Right lung (tissue), 10 donors: ENCODE measurements at places on chromosomes 6 and 20. TPM values are rescaled to one million over a fixed set of nuclear protein-coding genes. Genes with fewer than 3 reads are reported as not detected.

DNA sequence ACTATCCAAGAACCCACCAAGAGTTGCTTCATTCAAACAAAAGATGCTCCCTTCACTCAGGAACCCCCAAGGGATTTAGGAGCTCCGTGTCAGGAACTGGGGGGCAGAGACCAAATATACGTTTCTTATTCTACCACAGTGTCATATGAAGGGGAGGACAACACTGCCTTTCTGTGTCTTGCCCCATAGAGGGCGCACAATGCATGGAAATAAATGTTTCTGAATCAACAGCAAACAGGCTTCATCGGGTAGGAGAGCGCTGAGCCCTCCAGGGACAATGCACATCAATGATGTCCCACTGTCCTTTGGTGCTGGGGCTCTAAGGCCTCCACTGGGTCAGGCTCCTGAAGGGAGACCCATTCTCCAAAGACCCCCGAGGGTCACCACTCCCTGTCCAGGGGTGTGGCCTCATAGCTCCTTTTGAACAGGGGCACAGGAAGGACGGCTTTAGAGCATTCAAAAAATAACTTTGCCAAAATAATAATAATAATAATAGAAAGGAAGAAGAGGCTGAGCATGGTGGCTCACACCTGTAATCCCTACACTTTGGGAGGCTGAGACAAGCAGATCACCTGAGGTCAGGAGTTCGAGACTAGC lies 31.1 kb downstream of the PLG start:
- peak; percentile 36 for DNase-seq

DNA sequence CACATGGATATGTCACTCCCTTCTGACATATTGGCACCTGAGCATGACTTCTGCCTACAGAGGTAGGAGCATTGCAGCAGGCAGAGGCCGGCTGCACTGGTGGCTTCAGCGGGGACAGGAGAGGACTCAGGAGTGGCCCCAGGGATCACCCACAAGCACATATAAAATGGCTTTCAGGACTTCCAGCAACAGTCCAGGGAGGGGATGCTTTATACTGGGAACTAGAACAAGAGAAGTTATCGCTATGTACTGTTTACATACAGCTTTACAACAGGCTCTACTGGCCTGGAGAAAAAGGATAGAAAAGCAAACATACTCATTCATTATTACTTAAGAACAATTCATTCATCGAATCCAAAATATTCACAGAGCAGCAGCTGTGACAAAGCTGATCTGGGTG lies 337.8 kb downstream of the THBS2 start:
- DNase-seq: no peak

GRCh38 chr20:47438464-47439381 lies 63.0 kb upstream of the NCOA3 start:
- peak; percentile 59 for DNase-seq

GRCh38 chr20:61134296-61135030 lies 117.6 kb upstream of the CDH4 start:
- DNase-seq: no peak

DNA sequence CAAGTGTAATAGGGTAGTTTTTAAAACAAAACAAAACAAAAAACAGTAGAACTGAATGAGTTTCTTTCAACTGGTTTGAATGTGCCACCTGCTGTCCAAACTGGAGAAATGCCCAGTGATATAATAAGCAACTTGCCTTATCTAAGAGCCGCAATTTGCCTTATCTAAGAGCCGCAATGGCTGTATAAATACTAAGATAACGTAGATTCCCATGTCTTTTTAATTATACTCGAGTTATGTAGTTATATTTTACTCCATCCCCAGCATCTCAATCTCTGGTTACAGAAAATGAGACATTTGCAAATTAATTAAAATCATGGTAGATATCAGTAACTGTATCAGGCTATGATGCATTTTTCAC lies 67.2 kb downstream of the RPP40 start:
- DNase-seq: no peak

DNA sequence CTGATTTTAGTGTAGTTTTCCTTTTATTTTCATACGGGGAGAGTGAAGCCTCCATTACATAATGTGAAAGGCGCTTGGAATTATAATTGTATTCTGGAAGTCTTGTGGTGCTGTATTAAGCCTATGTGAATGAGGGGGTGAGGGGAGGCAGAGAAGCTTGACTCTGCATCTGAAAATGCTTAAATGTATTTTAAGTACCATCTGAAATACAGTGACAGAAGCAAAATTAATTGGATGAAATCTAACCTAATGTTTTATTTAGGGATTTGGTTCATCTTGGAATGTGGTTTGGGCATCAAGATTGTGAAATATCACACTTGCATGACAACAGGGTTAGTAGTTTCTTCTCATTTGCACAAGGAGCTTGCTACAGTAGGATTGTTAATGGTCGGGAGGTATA lies 41.2 kb downstream of the TMEM200A start:
- no peak for DNase-seq

DNA sequence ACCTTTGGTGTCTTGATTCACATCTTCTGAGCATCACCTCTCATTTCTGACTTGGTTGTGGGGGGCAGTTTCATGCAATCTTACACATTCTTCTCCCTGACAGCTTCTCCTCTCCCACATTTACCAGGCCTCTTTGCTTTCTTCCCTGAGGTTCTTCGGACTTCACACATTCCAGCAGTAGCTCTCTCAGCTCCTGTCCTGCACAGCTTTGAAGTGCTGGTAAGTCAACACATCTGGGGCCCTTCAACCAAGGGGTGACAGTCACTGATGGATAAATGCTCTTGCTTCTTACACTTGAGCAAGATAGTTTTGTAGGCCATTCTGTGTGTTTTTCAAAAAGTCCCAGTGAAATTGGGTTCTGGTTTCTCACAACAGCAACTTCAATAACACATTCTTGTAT lies 2.5 kb upstream of the SLC35B3 start:
- no peak for DNase-seq

DNA sequence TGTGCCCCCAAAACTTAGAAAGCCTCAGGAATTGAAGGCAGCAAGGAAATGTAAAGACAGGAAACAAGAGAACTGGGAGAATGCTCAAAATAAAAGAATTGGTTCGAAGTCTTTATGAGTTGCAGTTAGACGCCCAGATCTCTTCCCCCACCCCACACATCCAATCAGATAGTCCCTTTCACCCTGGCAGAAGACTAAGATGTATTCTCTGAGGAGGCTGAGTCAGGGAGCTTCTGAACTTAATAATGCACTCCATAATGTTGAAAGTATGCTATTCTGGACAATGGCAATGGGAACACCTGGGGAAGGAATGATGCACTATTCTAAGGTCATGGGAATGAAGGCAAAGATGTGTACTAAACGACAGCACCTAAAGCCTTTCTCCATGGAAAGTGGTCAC lies 173.6 kb downstream of the MTFR2 start:
- no peak for DNase-seq

DNA sequence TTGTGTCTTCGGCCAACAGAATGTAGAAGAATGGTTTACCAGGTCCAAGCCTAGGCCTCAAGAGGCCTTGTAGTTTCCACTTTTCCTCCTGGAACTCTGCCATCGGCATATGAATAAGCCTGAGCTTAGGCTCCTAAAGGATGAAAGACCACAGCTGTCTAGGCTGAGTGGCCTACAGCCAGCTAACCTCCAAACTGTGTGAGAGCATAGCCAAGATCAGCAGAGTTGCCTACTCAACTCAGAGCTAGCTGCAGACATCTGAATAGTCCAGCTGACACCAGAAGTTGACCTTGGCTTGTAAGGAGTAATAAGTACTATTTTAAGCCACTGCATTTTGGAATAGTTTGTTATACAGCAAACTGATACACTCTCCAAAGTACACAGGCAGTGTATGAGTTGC lies 52.6 kb upstream of the SMIM29 start:
- no peak for DNase-seq

GRCh38 chr20:38617830-38618196 lies 16.2 kb downstream of the ARHGAP40 start:
- no peak for DNase-seq

GRCh38 chr6:30988209-30988825 lies 4.8 kb downstream of the MUC21 start:
- DNase-seq: no peak

GRCh38 chr6:120966321-120966720 lies 368.0 kb downstream of the TBC1D32 start:
- no peak for DNase-seq

DNA sequence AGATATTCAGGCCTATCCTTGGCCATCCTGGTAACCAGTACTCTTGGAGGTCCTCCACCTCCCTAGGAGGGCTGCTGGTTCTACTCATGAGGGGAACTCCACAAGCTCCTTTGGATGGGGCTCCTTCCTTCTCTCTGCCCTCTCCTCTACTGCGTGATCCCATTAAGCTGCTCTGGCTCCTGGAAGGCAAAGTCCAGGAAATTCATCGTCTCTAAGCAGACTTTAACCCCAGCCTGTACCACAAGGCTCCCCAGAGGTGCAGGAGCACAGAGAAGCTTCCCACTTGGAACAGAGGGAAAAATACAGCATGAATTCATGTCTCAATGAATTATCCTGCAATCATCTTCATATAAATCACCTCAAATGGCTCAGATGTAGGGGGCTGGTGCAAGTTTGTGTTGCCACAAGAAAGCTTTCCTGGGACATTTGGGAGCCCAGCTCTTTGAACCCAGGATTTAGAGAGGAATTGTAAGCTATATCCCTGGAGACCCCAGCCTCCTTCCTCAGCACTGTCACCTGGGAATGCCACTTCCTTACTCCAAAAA lies 355.4 kb downstream of the CDC5L start:
- DNase-seq: no peak

GRCh38 chr20:51500311-51500710 lies 42.2 kb downstream of the NFATC2 start:
- no peak for DNase-seq

DNA sequence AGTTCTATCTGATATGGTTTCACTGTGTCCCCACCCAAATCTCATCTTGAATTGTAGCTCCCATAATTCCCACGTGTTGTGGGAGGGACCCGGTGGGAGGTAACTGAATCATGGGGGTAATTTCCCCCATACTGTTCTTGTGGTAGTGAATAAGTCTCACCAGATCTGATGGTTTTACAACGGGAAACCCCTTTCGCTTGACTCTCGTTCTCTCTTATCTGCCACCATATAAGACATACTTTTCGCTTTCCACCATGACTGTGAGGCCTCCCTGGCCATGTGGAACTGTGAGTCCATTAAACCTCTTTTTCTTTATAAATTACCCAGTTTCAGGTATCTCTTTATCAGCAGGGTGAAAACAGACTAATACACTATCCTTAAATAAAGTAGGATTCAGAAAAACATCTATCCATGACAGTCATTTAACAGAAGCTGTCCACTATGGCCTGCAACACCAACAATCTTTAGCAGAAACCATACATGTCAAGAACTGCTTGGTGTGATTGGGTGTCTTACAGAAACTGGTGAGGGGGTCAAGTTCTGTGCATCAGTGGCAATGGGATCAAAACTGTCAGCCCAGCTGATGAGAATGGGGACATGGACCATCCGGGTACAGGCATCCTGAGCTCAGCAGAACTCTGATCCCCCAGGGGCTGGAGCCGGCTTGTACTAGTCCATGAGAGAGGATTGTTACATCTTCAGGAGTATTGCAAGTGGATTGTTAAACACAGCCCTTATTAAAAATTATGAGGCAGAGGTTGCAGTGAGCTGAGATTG lies 59.2 kb downstream of the SCML4 start:
- DNase-seq: no peak

DNA sequence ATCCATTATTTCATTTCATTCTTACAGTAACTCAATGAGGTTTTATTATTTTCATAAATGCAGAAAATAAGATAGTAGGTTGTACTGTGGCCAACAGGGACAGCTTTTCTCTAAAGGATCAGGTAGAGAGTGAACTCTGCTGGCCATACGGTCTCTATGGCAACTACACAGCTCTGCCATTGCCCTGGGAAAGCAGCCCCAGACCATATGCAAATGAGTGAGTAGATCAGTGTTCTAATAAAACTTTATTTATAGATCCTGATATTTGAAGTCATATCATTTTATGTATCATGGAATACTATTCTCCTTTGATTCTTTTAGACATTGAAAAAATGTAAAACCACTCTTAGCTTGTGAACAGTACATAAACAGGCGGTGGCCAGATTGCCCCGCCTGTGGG lies 192.5 kb upstream of the RREB1 start:
- DNase-seq: no peak

DNA sequence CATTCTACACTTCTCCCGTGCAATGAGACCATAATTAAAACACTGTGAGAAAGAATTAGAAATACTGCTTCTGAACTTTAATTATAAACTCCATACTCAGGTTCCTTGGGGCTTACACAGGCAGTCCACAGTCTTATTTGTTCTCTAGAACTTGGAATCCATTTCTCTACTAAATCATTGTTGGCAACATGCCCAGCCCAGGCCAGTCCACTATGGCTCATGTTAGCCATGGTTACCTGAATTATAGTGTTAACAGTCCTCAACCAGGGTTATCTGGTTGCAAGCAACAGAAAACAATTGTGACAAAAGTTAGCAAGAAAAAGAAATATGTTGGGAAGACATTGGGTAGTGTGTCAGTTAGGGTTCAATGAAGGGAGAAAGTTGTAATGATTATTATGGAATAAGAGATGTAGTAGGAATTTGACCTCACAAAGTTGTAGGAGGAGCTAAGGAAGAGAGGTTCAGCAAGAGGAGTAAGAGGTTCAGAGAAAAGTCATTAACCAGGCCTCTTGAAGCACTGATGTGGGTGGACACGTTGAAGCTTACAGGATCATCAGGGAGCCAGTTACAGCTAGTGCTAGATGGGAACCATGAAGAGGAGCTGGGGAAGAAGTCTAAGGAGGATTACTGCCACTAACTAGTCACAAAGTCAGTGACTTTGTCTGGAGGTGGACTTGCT lies 352.5 kb upstream of the PRND start:
- no peak for DNase-seq

DNA sequence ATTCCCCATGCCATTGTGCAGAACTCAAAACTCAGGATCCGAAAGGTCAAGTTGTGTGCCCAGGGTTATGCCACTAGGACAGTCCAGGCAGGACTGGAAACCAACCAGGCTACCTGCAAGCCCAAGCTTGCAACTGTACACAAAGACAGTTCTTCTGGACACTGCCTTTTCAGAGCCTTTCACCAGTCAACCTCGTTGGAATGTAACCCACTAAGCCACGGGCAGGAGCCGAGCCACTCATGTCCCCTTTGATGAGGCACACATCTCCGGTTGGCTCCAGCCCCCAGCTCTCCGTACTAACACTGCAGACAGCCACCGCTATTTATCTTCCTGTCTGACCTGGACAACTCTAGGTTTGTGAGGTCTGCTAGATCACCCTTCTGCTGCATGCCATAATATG lies 62.5 kb downstream of the BMP7 start:
- no peak for DNase-seq

HLA-DRB1 gene
- 21.7 TPM for polyA plus RNA-seq

RPS18 gene
- polyA plus RNA-seq: 4,446 TPM

PNPLA1 gene
- polyA plus RNA-seq: not detected

SLC18B1 gene
- 19.1 TPM for polyA plus RNA-seq

MATN4 gene
- polyA plus RNA-seq: 0.14 TPM

CENPW gene
- 19.9 TPM for polyA plus RNA-seq
